ENCODE measurements at places on chromosomes 6 and 20.

GRCh38 chr20:24791953-24792352 is 157.1 kb upstream of the CST7 start:
- DNase-seq = no peak

- no peak for DNase-seq
These were observed 77.6 kb downstream of the RNF182 start for GRCh38 chr6:14002176-14002947.

DNA sequence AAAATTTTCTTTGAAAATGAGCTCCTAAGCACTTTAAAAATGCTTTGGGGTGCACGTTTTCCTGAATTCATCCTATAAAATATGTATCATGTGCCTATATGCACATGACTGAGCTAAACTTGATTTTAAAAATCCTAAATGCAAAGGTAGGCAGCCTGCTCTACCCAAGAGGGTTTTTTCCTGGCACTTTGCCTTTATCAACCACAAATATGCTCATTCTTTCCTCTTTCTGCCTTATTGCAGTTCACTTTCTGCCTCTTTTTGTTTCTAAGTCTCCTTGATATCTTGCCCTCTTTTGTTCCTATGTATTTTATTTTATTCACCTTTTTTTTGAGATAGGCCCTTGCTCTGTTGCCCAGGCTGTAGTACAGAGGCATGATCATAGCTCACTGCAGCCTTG is 229.3 kb downstream of the GRM1 start:
- DNase-seq = no peak

- no peak for DNase-seq
These were observed 10.4 kb downstream of the FAM110A start for GRCh38 chr20:843912-844311.

GRCh38 chr6:29850011-29850553 is 22.5 kb downstream of the HLA-G start:
- peak; percentile 53 for DNase-seq

DNA sequence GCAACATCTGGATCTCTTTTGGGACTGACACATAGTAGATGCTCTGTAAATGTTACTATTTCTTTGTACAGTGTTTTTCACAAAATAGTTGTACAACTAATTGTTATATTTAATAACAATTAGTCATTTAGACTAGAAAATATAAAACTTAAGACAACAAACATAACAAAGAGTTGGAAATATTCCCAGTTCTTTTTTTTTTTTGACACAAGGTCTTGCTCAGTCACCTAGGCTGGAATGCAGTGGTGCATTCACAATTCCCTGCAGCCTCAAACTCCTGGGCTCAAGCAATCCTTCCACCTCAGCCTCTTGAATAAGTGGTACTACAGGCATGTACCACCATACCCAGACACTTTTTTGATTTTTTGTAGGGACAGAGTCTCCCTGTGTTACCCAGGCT is 105.8 kb downstream of the UTRN start:
- no peak for DNase-seq

Data from activated T-cell treated with anti-CD3 and anti-CD28 coated beads, Interleukin-2, amount 50 U/mL, for 72 hours (primary cell).